Suprapubic skin (tissue), 4 donors: ENCODE measurements at places on chromosomes 3 and 15.

GRCh38 chr3:194184265-194184751 is 48.4 kb downstream of the HES1 start:
- H3K4me3 ChIP-seq, result no peak overlapping the region
- no peak overlapping the region for H3K27ac ChIP-seq
- no peaks in the 10 kb centered on the region for H3K36me3 ChIP-seq

- no peaks in the 10 kb centered on the region for H3K36me3 ChIP-seq
- no peak for DNase-seq
- H3K27ac ChIP-seq, result peak overlapping the region; percentile 88
- no peak overlapping the region for H3K4me3 ChIP-seq
Observed at GRCh38 chr15:101167411-101167752, 84.5 kb downstream of the CHSY1 start.

GRCh38 chr3:195227871-195228270 is 43.1 kb downstream of the XXYLT1 start:
- H3K4me3 ChIP-seq, result no peak overlapping the region
- H3K27me3 ChIP-seq, result no peaks in the 10 kb centered on the region
- H3K36me3 ChIP-seq, result no peaks in the 10 kb centered on the region
- peaks cover 16% of the 10 kb centered on the region for H3K4me1 ChIP-seq

GRCh38 chr15:92637626-92638025 is 17.9 kb downstream of the FAM174B start:
- H3K4me3 ChIP-seq, result no peak overlapping the region
- no peaks in the 10 kb centered on the region for H3K36me3 ChIP-seq
- peak overlapping the region; percentile 57 for H3K27ac ChIP-seq
- peak; percentile 79 for DNase-seq

- H3K27me3 ChIP-seq, result peaks cover 9% of the 10 kb centered on the region
- no peaks in the 10 kb centered on the region for H3K36me3 ChIP-seq
- no peak overlapping the region for H3K4me3 ChIP-seq
- peaks cover 43% of the 10 kb centered on the region for H3K4me1 ChIP-seq
- no peak for DNase-seq
Observed at GRCh38 chr15:41880156-41880877, 13.5 kb downstream of the SPTBN5 start.

DNA sequence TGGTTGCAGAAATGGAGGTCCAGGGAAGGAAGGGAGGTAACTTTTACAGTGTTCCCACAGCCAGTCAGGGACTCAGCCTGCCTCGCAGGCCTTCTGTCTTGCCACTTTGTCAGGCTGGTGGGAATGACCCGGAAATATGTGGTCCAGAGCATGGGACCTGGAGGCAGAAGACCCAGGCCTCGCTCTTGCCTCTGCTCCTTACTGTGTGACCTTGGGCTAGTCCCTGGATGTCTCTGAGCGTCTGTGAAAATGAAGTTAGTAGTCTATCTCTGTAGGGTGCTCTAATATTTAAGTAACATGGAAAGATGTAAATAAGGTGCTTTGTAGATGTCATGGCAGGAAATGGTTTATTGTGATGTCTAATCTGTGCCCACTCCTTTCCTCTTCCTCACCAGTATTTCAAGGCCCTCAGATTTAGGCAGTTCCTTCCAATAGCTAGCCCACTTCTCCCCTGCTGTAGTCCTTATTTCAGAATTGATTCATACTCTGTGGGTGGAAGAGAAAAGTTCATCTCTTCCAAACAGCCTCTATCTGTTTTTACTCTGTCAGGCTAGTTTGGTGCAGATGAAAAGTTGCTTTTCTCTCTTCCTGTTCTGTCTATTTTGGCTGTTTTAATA is 9.1 kb downstream of the CORO2B start:
- no peaks in the 10 kb centered on the region for H3K27me3 ChIP-seq
- no peak overlapping the region for H3K4me3 ChIP-seq
- H3K27ac ChIP-seq, result no peak overlapping the region
- peaks cover 23% of the 10 kb centered on the region for H3K4me1 ChIP-seq
- no peak for DNase-seq
- H3K36me3 ChIP-seq, result no peaks in the 10 kb centered on the region

- no peak overlapping the region for H3K4me3 ChIP-seq
- H3K27me3 ChIP-seq, result no peaks in the 10 kb centered on the region
- no peak for DNase-seq
- H3K4me1 ChIP-seq, result peaks cover 15% of the 10 kb centered on the region
- no peaks in the 10 kb centered on the region for H3K36me3 ChIP-seq
Observed at GRCh38 chr15:58217460-58217859, 79.3 kb downstream of the AQP9 start.

DNA sequence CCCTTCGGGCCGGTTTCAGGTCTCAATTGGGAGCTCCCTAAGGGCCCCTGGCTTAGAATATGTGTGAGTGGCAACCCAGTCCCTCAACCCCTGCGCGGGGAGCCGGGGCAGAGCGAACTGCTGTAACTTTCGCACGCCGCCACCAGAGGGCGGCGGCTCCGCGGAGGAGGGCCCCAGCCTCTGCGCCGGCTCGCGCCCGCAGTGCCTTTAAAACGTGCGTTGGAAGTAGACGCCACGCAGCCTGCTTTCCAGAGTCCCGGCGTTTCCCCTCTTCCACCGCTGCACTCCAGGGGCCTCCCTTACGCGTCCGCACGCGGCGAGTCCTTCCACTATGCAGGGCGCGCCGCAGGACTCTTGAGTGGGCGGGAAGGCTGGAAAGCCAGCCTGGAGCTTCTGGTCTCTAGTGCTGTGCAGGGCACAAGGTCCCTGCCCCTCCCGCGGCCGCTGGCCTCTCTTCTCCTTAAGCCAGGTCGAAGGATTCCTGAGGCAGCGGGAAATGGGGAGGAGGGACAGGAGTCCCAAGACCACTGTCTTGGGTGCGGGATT is 23.7 kb upstream of the RNU6-1 start:
- H3K36me3 ChIP-seq, result no peaks in the 10 kb centered on the region
- peak overlapping the region; percentile 49 for H3K4me3 ChIP-seq
- peak; percentile 86 for DNase-seq
- no peak overlapping the region for H3K27ac ChIP-seq

DNA sequence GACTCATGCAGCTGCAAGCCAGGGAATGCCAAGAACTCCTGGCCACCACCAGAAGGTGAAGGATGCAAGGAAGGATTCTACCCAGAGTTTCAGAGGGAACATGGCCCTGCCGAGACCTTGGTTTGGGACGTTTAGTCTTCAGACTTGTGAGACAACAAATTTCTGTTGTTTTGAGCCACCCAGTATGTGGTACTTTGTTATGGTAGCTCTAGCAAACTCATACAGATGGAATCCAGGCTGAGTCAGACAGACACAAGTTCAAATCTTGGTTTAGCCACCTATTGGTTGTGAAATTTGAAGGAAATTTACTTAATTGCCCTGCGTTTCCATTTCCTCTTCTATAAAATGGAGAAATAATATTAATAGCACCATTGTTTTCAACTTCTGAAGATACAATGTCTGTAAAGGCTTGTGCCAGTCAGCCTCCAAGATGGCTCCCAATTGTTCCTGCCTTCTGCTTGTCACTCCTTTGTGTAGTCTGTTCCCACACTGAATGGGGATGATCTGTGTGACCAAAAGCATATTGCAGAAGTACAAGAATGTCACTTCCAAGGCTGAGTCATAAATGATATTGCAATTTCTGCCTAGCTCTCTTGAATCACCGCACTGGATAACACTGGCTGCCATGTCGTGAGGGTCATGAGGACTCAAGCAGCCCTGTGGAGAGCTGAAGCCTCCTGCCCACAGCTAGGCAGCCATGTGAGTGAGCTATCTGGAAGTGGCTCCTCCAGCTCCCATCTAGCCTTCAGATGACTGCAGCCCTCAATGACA is 223.5 kb upstream of the PROK2 start:
- H3K36me3 ChIP-seq, result no peaks in the 10 kb centered on the region
- H3K27me3 ChIP-seq, result no peaks in the 10 kb centered on the region
- H3K4me1 ChIP-seq, result no peaks in the 10 kb centered on the region
- H3K4me3 ChIP-seq, result no peak overlapping the region
- no peak overlapping the region for H3K27ac ChIP-seq

DNA sequence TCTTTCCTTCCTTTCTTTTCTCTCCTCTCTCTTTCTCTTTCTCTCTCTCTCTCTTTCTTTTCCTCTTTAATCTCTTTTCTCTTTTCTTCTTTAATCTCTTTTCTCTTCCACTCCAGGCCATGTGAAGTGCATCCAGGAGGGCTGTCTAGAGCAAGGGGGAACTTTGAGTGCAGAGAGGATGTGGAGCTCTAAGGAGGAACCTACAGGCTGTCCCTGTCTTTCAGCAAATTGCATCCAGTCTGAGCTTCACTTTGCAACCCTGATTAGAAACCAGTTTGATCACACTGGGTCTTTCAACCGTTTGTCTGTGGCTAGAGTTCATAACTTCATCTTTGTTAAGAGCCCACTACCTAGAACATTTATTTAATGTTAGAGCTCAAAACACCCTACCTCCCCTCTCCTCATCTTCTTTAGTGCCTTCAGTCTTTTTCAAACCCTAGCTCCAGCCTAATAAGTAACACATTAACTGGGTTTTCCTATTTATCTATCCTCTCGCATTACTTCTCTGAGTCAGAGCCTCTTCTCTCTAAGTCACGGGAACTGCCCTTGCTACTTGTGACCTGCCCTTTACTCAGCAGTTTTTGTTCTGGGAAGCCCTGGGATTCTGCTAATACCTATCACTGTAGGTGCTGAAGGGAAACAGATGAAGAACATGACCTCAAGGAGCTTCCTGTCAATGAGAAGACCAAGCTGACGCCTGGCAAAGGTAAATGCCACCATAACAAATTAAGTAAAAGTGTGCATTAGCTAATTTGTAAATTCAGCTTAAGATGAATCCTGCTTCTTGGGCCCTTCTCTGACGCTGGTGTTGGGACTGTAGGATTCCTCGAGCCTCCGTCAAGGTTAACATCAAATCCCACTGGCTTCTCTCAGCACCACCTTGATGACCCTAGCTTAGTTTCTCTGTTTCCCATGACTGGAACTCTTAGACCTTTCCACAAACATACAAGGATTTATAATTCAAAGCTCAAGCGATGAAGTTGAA is at the start of gene GCNT3:
GCNT3 (plus strand) TSS at position 508 of the 985 bp plus-strand sequence. CDS start 6,456 bp downstream, outside the sequence.
- H3K27me3 ChIP-seq, result peaks cover 7% of the 10 kb centered on the region
- DNase-seq, result no peak
- H3K4me3 ChIP-seq, result no peak within 1 kb of the TSS
- no peaks in the 10 kb centered on the region for H3K36me3 ChIP-seq

- DNase-seq, result no peak
- no peaks in the 10 kb centered on the region for H3K27me3 ChIP-seq
- no peak overlapping the region for H3K27ac ChIP-seq
- no peaks in the 10 kb centered on the region for H3K4me1 ChIP-seq
Observed at GRCh38 chr3:81437683-81438082, 323.8 kb downstream of the GBE1 start.
